ENCODE measurements at places on chromosomes 7 and 10.
A peak's percentile ranks its signal among the peaks of the same experiment; 100 is the strongest.

GRCh38 chr7:54719974-54720373 is 39.0 kb downstream of the SEC61G start:
- no peak for DNase-seq

DNA sequence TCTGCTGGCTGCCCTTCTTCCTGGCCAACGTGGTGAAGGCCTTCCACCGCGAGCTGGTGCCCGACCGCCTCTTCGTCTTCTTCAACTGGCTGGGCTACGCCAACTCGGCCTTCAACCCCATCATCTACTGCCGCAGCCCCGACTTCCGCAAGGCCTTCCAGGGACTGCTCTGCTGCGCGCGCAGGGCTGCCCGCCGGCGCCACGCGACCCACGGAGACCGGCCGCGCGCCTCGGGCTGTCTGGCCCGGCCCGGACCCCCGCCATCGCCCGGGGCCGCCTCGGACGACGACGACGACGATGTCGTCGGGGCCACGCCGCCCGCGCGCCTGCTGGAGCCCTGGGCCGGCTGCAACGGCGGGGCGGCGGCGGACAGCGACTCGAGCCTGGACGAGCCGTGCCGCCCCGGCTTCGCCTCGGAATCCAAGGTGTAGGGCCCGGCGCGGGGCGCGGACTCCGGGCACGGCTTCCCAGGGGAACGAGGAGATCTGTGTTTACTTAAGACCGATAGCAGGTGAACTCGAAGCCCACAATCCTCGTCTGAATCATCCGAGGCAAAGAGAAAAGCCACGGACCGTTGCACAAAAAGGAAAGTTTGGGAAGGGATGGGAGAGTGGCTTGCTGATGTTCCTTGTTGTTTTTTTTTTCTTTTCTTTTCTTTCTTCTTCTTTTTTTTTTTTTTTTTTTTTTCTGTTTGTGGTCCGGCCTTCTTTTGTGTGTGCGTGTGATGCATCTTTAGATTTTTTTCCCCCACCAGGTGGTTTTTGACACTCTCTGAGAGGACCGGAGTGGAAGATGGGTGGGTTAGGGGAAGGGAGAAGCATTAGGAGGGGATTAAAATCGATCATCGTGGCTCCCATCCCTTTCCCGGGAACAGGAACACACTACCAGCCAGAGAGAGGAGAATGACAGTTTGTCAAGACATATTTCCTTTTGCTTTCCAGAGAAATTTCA is 1.7 kb downstream of the ADRB1 start:
- DNase-seq, result no peak

DNA sequence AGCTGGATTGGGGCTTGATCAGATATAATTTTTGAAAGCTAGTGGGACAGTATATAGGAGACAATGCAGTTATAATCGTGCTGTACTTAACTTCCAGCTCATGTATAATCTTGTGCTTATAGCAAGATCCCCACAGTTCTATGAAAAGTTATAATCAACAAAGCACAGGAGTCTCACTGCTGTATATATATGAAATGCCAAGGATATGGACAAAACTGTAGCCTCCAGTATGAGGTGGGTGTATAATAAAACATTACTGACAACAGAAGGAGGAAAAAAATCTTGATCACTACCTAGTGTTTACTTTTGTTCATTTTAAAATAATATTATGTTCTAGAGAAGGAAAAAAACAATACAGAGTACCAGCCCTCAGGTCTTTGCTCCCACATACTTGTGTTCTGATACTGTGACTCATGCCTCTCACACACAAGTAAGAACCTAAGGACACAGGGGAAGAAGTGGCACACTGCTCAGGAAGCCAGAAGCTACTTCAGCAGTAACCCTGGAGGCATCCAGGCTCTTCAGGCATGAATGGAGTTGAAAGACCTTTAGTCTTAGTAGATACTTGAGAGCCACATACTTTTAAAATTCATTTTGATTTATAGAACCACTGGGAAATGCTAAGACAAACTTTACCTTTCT is 265.7 kb upstream of the IMMP2L start:
- DNase-seq, result no peak

- no peak for DNase-seq
These were observed 79.5 kb downstream of the CUX1 start for GRCh38 chr7:101896941-101897340.

GRCh38 chr7:102146122-102146521 is 140.5 kb upstream of the SH2B2 start:
- DNase-seq, result no peak

DNA sequence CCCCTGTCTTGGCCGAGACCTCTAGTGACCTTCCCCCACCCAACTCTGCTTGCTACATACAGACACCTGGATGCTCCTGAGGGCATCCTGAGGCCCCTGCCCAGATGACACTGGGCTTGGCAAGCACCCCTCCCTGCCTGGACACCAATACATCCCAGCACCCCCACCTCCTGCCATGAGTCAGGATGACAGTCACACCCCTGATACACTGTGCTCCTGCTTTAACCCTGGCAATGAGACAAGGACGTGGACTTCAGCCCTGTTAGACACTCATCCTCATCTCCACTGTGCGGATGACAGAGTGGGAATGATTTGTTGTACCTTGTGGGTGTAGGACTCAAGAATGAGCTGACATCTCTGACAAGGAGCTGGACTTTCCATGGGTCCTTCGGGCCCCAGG is 186.3 kb upstream of the ADCY1 start:
- DNase-seq, result no peak

GRCh38 chr7:114657279-114657678 is 242.7 kb downstream of the FOXP2 start:
- no peak for DNase-seq

DNA sequence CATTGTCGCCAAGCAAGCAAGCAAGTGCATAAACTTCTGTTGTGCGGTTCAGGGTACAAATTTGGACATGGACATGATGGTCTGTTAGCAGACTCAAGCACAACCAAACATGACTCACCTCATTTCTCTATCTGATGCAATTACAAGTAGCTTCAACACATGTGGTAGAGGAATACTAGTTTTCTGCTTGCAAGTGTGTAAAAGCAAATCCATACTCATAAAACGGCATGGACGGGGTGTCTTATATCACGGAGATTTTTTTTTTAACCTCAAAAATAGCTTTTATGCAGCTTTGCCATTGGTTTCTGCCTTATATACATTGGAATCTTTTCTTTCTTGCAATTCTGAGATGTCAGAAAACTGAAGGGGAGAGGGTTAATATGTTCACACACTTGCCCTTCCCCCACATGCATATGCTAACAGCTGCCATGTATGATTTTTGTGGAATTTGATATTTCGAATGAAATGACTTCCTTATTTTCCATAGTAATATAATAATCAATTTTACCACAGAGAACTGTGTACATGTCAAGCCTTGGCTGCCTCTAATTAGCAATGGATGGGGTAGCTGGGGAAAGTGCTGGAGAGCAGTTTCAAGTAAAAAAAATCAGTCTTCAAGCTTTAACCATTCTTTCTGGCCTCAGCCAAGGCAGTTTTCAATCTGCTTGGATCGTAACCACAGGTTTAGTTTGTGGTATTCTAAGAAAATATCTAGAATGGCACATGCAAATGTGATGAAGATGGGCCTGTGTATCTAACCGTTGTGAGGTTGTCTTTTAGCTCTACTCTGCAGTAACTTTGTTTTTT is 106.0 kb upstream of the PDCD4 start:
- DNase-seq, result no peak

- no peak for DNase-seq
These were observed 163.8 kb upstream of the PRSS1 start for GRCh38 chr7:142585425-142585824.

GRCh38 chr7:108078211-108078673 is 51.9 kb downstream of the LAMB4 start:
- no peak for DNase-seq

DNA sequence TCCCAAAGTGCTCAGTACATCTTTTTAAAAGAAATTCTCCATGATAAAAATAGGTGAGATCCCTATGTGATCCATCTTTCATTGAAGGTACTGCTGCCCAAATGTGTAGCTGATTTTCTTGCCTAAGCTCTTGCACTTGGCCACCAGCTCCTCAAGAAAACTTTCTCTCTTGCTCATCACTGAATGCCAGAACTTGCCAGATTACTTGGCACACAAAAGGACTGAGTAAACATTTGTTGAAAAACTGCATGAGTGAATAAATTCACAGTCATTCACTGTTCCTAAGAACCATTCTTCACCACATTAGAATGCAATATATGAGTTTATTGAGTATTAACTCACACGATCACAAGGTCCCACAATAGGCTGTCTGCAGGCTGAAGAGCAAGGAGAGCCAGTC is 99.9 kb downstream of the TRIL start:
- no peak for DNase-seq

GRCh38 chr7:2646680-2647571 is 15.1 kb downstream of the TTYH3 start:
- DNase-seq, result no peak

DNA sequence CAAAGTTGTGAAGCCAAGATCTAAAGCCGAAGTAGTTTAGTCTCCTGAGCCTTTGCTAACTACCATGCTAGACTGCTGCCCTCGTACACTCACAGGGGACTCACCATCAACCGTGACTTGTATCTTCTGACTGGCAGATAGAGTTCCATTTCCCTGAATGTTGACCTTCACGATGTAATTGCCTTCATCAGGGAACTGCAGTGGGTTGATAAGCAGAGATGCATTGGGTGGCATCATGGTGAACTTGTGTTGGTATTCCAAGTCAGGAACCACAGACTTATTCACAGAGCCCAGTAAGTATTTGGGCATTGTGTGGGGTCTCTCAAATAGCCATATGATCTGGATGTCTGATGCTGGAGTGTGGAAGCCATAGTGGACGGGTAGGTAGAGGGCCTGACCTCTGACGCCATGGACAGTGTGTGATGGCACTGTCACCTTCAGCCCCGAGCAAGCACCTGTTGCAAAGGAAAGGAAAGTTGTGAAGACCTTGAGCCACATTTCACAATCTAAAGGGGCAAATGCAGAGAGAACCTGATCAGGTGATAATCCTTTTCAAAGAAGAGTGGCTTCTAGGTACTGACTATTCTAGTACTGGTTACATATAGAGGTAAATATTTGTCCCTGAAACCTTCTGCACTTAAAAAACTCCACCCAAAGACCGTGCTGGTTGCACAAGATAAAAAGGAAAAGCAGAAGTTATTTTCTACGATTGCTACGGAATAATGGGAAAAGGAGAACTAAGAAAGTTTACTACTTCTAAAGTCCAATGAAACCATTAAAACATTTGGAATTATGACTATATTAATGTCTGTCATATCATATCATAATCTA is 7.1 kb downstream of the HEPACAM2 start:
- no peak for DNase-seq

- peak; percentile 11 for DNase-seq
These were observed 42.3 kb downstream of the NOC3L start for GRCh38 chr10:94320285-94320914.

GRCh38 chr7:64101943-64102655 is 56.9 kb downstream of the ZNF727 start:
- DNase-seq, result no peak

DNA sequence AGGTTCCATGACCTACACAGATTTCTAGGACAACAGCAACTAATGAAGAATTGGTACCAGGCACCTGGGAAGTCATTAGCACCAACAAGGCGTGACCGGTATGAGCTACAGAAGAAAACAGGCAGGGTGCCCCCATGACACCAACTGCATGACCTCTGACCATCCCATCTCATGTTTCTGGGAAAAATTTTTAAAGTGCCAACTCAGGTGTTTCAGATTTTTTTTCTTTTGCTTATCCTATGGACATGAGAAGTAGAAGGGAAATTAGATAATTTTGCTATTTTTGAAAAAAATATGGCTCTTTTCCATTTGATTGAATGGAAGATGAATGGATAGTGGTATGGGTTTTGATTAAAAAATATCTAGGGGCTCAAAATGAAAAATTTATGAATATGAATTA is 154.8 kb downstream of the NRCAM start:
- DNase-seq, result no peak

GRCh38 chr10:28668363-28669226 is 8.7 kb upstream of the BAMBI start:
- DNase-seq, result peak; percentile 31

GRCh38 chr10:11242443-11243387 is 225.0 kb downstream of the CELF2 start:
- no peak for DNase-seq

DNA sequence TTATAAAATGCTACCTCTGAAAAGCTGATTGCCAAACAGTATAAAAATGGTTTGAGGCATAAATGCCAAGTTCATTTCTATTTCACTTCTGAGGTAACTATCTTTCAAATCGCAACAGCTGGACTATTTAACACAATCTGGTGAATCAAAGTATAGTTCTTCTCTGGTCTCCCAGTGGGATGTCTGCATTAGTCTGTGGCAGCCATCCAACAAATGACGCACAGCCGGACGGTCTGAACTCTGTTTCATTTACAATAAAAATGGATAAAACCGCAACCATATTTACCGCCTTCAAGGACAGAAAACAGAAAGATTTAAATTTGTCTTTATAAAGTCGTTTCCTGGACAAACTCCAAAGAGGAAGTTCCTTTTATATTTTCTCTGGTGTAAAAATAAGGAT is 41.9 kb downstream of the ENO4 start:
- DNase-seq, result no peak

GRCh38 chr7:115793958-115794702 is 236.4 kb downstream of the TFEC start:
- no peak for DNase-seq

GRCh38 chr7:101767544-101767943 is 49.9 kb upstream of the CUX1 start:
- DNase-seq, result no peak

GRCh38 chr7:95141755-95142154 is 182.6 kb downstream of the PON1 start:
- DNase-seq, result no peak

GRCh38 chr10:74925708-74926107 is 99.3 kb downstream of the KAT6B start:
- no peak for DNase-seq

GRCh38 chr10:100744136-100744986 is 1.0 kb upstream of the PAX2 start:
- no peak for DNase-seq

GRCh38 chr7:138750473-138750872 is 47.3 kb upstream of the TMEM213 start:
- DNase-seq, result no peak

- no peak for DNase-seq
These were observed 32.5 kb downstream of the NUB1 start for GRCh38 chr7:151374139-151374538.

DNA sequence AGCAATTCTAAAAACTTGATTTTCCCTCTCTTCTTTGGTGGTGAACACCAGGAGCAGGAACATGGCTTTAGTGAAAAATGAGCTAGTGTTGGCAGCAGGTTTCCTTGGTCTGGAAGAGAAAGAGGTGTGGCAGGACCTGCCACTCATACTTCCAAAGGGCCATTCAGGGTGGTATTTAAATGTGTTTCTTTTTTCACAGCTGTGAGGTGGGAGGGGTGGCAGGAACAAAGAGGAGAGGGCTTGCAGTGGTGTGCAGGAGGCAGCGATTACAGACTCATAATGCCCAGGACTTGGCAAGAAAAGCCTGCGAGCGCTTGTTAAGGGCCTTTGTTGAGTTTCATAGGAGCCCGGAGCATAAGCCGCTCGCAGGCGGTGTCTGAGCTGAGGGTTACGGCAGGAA is 36.8 kb downstream of the WIPF3 start:
- DNase-seq, result no peak

GRCh38 chr7:96993094-96993865 is 12.1 kb upstream of the DLX6 start:
- peak; percentile 72 for DNase-seq

GRCh38 chr7:159042103-159042502 is 102.6 kb downstream of the VIPR2 start:
- DNase-seq, result no peak
